Activated naive CD4-positive, alpha-beta T cell treated with anti-CD3 and anti-CD28 coated beads, Interleukin-2, amount 10 ng/mL, durations not matched to agents 7 days and 5 days (primary cell): ENCODE measurements at places on chromosomes 3 and 15.

DNA sequence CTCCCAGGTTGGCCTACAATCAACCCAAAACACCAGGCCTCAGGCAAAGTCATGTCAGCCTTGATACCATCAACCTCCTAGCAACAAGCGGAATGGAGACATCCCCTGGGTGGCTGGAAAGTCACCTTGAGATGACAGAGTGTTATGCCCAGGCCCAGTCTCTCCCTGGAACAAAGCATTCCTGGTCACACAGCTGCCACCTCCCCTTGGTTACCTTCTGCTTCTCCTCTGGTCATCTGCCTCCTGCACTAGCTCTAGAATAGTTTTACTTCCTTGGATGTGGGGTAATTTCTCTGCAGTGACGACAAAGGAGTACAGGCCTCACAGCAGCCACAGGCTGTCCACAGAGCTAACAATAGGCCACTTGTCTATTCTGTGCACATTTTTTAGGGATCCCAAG, 114.9 kb downstream of the RFTN1 start:
- H3K4me1 ChIP-seq, result peaks cover 7% of the 10 kb centered on the region
- H3K27me3 ChIP-seq, result no peaks in the 10 kb centered on the region
- no peak overlapping the region for H3K27ac ChIP-seq
- no peak overlapping the region for H3K4me3 ChIP-seq

DNA sequence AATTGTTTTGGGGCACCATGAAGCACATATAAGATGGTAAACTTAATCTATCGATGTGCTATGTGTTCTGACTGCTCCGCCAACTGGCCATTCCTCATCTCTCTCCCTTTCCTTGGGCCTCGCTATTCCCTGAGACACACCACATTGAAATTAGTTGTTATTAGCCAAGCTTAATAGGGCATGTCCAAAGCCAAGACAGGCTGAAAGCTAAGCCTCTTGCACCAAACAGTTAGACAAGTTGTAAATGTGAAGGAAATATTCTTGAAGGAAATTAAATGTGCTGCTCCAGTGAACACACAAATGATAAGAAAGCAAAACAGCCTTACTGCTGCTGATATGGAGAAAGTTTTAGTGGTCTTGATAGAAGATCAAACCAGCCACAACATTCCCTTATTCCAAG, 39.3 kb downstream of the C2CD4A start:
- H3K4me1 ChIP-seq, result no peaks in the 10 kb centered on the region
- peaks cover 12% of the 10 kb centered on the region for H3K27me3 ChIP-seq
- no peak overlapping the region for H3K27ac ChIP-seq
- no peak overlapping the region for H3K4me3 ChIP-seq

DNA sequence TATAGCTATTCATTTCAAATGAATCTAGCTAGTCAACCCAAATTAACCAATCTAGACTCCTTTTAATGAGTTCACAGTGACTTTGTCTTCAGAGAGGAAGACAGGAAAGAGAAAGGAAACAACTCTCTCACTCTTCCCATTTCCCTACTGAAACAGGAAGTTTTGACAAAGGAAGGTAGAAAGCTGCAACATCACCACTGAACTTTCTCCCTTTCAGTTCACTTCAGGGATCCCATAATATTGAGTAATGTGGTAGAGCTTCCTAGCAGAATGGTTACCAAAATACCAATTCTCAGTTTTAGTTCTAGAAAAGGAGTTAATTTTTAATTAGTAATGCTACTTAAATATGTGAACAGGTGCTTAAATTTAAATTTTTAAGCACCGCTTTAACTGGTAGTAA, 7.5 kb downstream of the VPS13C start:
- H3K27ac ChIP-seq, result no peak overlapping the region
- peaks cover 23% of the 10 kb centered on the region for H3K4me1 ChIP-seq
- DNase-seq, result no peak
- H3K36me3 ChIP-seq, result peaks cover 10% of the 10 kb centered on the region

- peaks cover 7% of the 10 kb centered on the region for H3K27me3 ChIP-seq
- no peaks in the 10 kb centered on the region for H3K4me1 ChIP-seq
- no peak overlapping the region for H3K27ac ChIP-seq
- no peaks in the 10 kb centered on the region for H3K36me3 ChIP-seq
- no peak overlapping the region for H3K4me3 ChIP-seq
- no peak for DNase-seq
Observed at GRCh38 chr15:70906842-70907241, 14.2 kb downstream of the LRRC49 start.

DNA sequence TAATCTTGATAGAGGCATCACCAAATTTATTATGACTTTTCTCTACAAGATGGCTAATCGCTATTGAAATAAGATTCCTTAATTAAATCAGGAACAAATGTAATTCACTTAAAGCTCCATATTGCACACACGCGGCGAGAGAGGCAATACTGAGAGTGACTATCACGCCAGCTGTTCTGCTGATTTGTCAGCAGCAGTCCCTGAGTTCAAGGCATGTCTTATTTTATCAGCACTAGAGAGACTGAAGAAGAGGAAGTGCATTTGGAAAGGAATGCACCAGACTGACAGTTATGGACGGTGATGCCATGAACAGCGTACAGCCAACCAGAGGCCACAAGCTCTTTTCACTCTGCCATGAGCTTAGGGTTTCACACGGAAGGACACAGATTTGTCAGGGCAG, 83.6 kb upstream of the SLCO3A1 start:
- no peak overlapping the region for H3K4me3 ChIP-seq
- H3K27me3 ChIP-seq, result peaks cover 19% of the 10 kb centered on the region
- H3K36me3 ChIP-seq, result no peaks in the 10 kb centered on the region
- DNase-seq, result no peak

- H3K27ac ChIP-seq, result no peak overlapping the region
- no peak for DNase-seq
- peaks cover 11% of the 10 kb centered on the region for H3K27me3 ChIP-seq
- H3K4me3 ChIP-seq, result no peak overlapping the region
Observed at GRCh38 chr15:80669663-80670273, 25.3 kb upstream of the ABHD17C start.

DNA sequence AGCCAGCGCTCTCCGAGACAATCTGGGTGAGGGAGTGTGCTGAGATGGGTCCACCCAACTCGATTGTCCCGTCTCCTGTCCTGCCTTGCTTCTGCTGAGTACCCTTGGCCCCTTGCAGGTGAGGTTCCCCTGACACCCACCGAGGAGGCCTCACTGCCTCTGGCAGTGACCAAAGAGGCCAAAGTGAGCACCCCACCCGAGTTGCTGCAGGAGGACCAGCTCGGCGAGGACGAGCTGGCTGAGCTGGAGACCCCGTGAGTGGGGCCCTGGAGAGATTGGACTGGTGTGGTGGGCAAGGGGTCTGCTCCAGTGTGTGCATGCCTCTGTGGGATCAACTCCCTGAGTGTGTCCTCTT, 23.6 kb downstream of the NBEAL2 start:
- no peaks in the 10 kb centered on the region for H3K4me1 ChIP-seq
- peaks cover 57% of the 10 kb centered on the region for H3K36me3 ChIP-seq
- H3K27ac ChIP-seq, result no peak overlapping the region

DNA sequence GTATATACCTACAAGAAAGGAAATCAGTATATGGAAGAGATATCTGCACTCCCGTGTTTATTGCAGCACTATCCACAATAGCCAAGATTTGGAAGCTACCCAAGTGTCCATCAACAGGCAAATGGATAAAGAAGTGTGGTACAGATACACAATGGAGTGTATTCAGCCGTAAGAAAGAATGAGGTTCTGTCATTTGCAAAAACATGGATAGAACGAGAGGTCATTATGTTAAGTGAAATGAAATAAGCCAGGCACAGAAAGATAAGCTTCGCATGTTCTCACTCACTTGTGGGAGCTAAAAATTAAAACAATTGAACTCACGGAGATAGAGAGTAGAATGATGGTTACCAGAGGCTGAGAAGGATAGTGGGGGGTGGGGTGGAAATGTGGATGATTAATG, 53.1 kb downstream of the FAM81A start:
- no peaks in the 10 kb centered on the region for H3K36me3 ChIP-seq
- peaks cover 19% of the 10 kb centered on the region for H3K27me3 ChIP-seq
- no peak overlapping the region for H3K27ac ChIP-seq
- DNase-seq, result no peak

GRCh38 chr3:50583897-50584296, 14.6 kb downstream of the HEMK1 start:
- H3K4me3 ChIP-seq, result no peak overlapping the region
- H3K27me3 ChIP-seq, result no peaks in the 10 kb centered on the region
- DNase-seq, result no peak
- peaks cover 91% of the 10 kb centered on the region for H3K4me1 ChIP-seq
- H3K27ac ChIP-seq, result peak overlapping the region; percentile 76
- H3K36me3 ChIP-seq, result peaks cover 79% of the 10 kb centered on the region

GRCh38 chr3:188749010-188749617, 422.7 kb upstream of the TPRG1 start:
- no peak overlapping the region for H3K27ac ChIP-seq
- DNase-seq, result peak; percentile 68
- no peaks in the 10 kb centered on the region for H3K27me3 ChIP-seq
- H3K36me3 ChIP-seq, result no peaks in the 10 kb centered on the region

DNA sequence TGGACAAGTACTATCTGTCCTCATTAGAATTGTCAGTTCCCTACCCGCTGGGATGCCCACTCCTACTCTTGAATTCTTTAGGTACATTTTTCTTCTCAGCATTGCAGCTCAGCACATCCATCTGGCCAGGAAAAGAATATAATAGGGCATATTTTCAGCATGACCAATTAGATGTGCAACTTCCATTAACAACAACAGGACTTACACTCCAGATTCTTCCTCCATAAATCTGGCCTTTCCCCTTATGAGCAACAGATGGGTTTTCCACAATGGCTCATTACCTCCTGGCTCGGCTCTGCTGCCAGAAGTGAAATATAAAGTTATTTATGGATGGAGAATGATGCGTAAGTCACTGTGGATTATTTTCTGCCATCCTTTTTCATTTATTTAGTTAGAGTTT, 443.8 kb upstream of the TGFBR2 start:
- H3K4me3 ChIP-seq, result no peak overlapping the region
- H3K27ac ChIP-seq, result no peak overlapping the region
- no peaks in the 10 kb centered on the region for H3K36me3 ChIP-seq

DNA sequence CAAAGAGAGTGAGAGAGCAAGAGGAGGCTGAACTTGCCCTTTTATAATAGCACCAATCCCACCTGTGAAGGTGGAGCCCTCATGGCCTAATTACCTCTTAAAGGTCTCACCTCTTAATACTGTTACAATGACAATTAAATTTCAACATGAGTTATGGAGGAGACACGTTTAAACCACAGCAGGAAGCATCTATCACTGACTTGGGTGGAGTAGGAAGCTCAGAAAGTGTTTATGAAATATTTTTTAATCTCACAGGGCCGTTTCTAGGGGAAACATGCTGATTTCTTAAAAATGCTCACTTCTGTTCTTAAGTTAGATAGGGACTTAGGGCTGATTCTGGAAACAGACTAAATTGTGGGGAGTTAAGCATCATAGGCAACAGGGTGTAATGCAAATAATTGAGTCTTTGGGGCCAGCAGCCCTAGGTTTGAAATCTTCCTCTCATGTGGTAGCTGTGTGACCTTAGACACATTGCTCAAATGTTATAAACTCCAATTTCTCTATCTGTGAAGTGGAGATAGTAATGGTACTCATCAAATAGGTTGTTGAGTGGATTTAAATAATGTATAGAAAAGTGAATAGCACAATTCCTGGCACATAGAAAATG, 133.3 kb upstream of the KLHL25 start:
- peaks cover 9% of the 10 kb centered on the region for H3K4me1 ChIP-seq
- H3K36me3 ChIP-seq, result no peaks in the 10 kb centered on the region
- peak overlapping the region; percentile 44 for H3K27ac ChIP-seq
- H3K4me3 ChIP-seq, result no peak overlapping the region

- no peak overlapping the region for H3K27ac ChIP-seq
- H3K36me3 ChIP-seq, result no peaks in the 10 kb centered on the region
- H3K4me1 ChIP-seq, result no peaks in the 10 kb centered on the region
Observed at GRCh38 chr3:65202395-65202794, 514.6 kb upstream of the ADAMTS9 start.

DNA sequence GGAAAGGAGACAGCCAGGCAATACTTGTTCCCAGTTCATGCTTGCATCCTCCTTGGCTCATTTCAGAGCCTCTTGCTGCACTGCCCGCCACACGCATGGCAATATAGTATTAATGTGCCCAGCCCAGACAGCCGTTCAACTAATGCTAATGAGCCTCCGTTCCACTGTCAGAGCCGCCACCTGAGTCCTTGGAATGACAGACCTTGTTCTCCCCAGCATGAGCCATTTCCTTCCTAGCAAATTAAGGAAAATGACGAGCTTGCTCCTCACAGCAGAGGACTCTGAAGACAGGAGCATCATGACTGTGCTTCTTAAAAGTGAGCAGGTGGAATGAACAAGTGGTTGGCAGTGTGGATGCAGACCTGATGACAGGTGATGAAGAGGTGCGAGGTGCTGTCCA, 10.8 kb upstream of the LRRC15 start:
- peaks cover 52% of the 10 kb centered on the region for H3K27me3 ChIP-seq
- DNase-seq, result no peak

GRCh38 chr3:4831580-4831950, 147.7 kb upstream of the BHLHE40 start:
- H3K4me3 ChIP-seq, result peak overlapping the region; percentile 80
- peak overlapping the region; percentile 98 for H3K27ac ChIP-seq
- peaks cover 95% of the 10 kb centered on the region for H3K4me1 ChIP-seq
- no peaks in the 10 kb centered on the region for H3K27me3 ChIP-seq

GRCh38 chr15:99435113-99435695, 130.6 kb upstream of the MEF2A start:
- peaks cover 84% of the 10 kb centered on the region for H3K27me3 ChIP-seq
- H3K27ac ChIP-seq, result no peak overlapping the region
- H3K4me1 ChIP-seq, result peaks cover 51% of the 10 kb centered on the region
- H3K4me3 ChIP-seq, result no peak overlapping the region
- peak; percentile 34 for DNase-seq
- no peaks in the 10 kb centered on the region for H3K36me3 ChIP-seq

DNA sequence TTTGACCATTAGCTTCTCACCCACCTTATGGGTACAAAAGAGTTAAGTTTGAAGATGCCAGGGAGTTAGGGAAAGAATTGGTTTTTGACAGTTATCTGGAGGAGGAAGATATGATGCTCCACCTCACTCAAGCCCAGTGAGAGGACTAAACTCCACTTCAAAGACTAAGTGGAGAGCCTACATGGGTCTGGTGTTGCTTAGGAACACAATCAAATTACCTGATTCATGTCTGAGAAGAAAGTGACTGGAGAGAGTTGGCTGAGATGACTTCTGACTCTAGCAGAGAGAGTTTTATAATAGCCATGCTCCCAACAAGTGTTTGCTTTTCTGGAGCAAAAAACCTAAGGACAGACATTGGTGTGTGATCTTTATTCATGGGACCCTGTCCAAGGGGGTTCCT, 43.3 kb downstream of the SUCNR1 start:
- no peak overlapping the region for H3K4me3 ChIP-seq
- peaks cover 5% of the 10 kb centered on the region for H3K27me3 ChIP-seq
- no peak overlapping the region for H3K27ac ChIP-seq
- no peaks in the 10 kb centered on the region for H3K36me3 ChIP-seq
- H3K4me1 ChIP-seq, result no peaks in the 10 kb centered on the region
- DNase-seq, result no peak

- H3K4me3 ChIP-seq, result no peak overlapping the region
- H3K27ac ChIP-seq, result no peak overlapping the region
- no peaks in the 10 kb centered on the region for H3K4me1 ChIP-seq
- H3K27me3 ChIP-seq, result peaks cover 15% of the 10 kb centered on the region
Observed at GRCh38 chr15:69346112-69346511, 47.4 kb downstream of the PAQR5 start.

GRCh38 chr3:194640829-194641228, 7.6 kb upstream of the TMEM44 start:
- H3K27ac ChIP-seq, result no peak overlapping the region
- peak; percentile 48 for DNase-seq
- H3K4me3 ChIP-seq, result no peak overlapping the region
- H3K27me3 ChIP-seq, result no peaks in the 10 kb centered on the region

- DNase-seq, result no peak
- peaks cover 83% of the 10 kb centered on the region for H3K4me1 ChIP-seq
- peak overlapping the region; percentile 42 for H3K4me3 ChIP-seq
- H3K27me3 ChIP-seq, result no peaks in the 10 kb centered on the region
- peak overlapping the region; percentile 87 for H3K27ac ChIP-seq
- H3K36me3 ChIP-seq, result peaks cover 23% of the 10 kb centered on the region
Observed at GRCh38 chr3:171266034-171266739, 194.0 kb downstream of the TNIK start.
